ENCODE measurements at places on chromosomes 11 and 22.
A peak's percentile ranks its signal among the peaks of the same experiment; 100 is the strongest.

- no peak for DNase-seq
Observed at GRCh38 chr22:26542831-26543230, 30.6 kb upstream of the TFIP11 start.

DNA sequence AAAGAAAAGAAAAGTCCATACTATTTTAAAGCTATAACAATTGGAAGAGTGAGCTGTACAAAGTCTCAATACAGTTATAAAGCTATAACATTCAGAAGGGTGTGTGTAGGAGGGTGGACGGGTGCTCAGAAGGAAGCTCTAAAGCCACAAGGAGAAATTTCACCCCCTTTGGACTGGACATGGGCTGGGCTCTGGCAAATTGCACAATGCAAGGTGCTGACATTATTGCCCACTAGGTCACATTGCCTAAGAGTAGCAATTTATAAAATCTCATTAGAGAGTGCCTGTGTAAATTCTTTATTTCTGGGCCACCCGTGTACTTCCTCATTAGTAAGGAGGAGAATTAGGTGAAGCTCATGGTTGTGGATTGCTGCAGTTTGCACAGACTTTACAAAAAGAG, 5.7 kb upstream of the APOBEC3A start:
- no peak for DNase-seq

DNA sequence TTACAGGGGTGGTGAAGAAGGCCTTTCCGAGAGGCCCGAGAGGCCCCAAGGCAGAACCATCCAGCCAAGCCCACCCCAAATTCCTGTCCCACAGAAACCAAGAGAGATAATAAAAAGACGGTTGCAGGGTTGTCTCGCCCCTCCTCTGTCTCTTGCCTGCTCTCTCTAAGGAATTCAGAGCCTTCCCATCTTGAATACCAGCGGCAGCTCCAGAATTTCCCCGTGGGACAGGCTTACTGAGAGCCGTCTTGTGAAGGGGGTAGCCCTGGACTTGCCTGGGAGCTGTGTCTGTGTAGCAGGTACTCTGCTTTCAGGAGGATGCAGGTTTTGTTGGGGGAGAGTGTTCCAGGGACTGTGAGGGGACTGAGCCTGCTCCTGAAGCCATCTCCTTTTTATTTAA, 9.6 kb upstream of the EIF3D start:
- DNase-seq, result no peak

GRCh38 chr11:77084581-77085191, 17.9 kb downstream of the CAPN5 start:
- DNase-seq, result no peak

GRCh38 chr11:44573333-44573732, 7.9 kb downstream of the CD82 start:
- DNase-seq, result no peak

DNA sequence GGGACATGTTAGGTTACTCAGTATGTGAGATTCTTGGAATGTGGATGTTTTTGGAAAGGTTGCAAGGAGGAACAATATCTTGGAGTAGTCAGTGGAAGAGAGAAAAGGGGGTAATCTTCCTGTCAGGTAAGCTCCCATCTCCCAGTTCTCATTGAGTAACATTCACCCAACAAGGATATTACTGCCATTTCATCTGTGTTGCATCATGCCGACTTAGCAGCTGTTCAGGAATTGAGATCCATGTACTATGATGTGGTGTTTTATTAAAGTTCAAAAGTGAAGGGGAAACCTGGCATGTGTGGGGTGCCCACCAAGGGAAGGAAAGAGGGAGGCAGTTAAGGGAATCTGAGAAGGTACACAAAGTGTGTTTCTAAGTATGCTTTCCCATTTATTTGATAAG, 58.4 kb upstream of the RASSF10 start:
- DNase-seq, result no peak

DNA sequence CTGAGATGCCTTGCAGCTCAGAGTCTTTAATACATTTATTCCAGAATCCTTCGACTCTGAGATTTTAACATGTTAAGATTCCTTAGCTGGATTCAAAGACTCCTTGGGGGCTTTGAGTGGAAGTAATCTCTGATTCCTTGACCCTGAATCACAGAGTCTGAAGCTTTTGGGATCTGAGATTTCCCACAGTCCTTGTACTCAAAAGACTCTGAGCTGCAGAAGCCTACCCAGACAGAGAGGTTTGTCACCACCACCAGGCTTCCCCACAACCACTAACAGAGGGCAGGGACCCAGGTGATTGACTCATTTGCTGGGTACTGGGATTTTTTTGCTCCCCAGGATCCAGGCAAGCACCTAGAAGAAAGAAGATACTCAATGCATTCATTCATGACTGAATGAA, 1.4 kb upstream of the SERPINH1 start:
- DNase-seq, result no peak

GRCh38 chr11:64150481-64151239, 15.3 kb downstream of the MACROD1 start:
- no peak for DNase-seq

GRCh38 chr11:35812828-35813227, 131.0 kb upstream of the LDLRAD3 start:
- DNase-seq, result no peak

- DNase-seq, result no peak
Observed at GRCh38 chr11:10786451-10786850, 22.3 kb downstream of the EIF4G2 start.

- no peak for DNase-seq
Observed at GRCh38 chr11:72631806-72632731, 42.2 kb downstream of the PDE2A start.

DNA sequence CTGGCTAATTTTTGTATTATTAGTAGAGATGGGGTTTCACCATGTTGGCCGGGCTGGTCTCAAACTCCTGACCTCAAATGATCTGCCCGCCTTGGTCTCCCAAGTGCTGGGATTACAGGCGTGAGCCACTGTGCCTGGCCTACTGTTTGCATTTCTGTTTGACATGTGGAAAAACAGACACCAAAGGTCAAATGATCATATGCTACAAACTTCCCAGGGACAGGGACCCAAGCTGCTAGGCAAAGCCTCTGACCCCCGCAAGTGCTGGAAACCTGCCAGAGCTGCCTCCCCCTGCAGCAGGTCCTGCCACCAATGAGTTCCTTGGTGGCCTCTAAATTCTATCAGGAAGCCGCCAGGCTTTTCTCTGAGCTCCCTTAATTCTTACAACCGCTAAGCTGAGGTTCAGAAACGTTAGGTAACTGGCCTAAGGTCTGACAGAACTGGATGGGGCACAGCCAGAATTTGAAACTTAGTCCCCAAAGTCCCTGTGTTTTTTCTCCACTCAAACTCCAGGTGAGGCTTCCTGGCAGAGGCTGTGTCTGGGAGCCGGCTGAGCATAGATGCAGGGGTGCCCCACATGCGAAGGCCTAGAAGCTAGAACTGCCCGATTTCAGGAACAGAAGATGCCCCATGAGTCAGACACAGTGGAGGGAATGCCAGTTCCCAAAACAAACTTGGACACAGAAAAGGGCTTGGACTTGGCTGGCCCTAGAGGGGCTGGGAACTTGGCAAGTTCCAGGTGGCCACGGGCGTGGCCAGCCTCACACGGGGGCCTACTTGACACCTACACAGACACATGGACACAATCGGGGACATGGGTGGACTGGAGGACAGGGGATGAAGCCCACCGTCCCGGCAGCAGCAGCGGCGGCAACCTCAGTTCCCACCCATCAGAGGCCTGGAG, 7.4 kb downstream of the CSNK1E start:
- DNase-seq, result no peak

DNA sequence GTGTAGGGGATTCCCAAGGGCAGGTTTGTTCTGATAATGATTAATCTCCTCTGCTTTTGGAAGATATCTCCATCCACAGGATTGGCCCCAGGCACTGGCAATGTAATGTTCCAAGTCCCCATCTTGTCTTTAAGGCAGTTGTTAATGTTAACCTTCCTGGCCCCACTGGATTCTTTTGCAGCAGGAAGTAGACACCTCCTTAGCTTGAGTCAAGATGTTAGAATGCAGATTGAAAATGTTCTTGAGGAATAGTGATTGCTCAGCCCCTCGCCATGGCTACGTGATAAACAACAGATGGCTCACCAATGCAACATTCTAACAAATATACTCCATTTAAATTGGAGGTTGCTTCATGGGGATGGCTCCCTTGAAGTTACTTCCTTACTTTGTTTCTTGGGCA, 7.3 kb downstream of the HEPHL1 start:
- DNase-seq, result no peak

GRCh38 chr11:61891331-61892084, at the start of gene FADS3:
Gene FADS3 (minus strand): TSS chr11:61891545. CDS start chr11:61891381, 164 bp downstream.
- peak; percentile 45 for DNase-seq

DNA sequence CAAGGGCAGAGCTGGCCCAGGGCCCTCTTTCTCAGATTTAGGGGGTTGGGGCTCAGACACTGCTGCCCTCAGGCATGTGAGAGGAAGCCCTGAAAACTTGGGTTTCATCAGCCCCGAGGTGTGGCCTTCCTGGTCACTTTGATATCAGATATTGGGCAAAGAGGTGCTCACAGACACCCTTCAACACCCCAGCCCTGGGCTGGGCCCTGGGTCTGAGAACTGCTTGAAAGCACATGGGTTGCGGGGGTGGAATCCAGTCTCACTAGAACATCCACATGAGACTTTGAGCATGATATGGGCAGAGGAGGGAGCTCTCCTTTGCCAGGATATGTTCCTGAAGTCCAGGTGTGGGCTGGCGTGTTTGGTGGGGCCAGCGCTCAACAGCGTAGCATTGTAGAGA, 10.4 kb downstream of the DGAT2 start:
- no peak for DNase-seq

DNA sequence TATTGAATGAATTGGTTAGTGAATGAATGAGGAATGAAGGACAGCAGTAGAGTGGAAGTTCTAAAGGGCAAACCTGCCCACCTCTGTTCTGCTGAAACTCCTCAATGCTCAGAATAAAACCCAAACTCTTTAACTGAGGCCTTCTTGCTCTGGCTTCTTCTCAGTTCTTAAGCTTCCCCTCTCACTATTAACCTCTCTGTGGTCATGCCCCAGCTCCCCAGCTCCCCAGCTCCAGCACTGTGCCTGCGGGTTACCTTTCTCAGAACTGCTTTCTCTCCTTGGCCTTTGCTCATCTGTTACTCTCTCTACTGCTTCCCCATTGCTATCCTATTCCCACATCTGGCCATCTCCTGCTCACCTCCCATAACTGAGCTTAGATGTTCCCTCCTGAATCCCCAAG, 137.4 kb downstream of the NXPE2 start:
- no peak for DNase-seq

All from activated gamma-delta T cell treated with Interleukin-2 at 50 U/mL for 16 hours (primary cell).